ENCODE measurements at places on chromosomes 5 and 9.

- no peak for DNase-seq
These were observed 167.5 kb downstream of the CDK5RAP2 start for GRCh38 chr9:120412425-120412951.

- DNase-seq, result no peak
These were observed 130.8 kb downstream of the MUSK start for GRCh38 chr9:110799396-110799795.

DNA sequence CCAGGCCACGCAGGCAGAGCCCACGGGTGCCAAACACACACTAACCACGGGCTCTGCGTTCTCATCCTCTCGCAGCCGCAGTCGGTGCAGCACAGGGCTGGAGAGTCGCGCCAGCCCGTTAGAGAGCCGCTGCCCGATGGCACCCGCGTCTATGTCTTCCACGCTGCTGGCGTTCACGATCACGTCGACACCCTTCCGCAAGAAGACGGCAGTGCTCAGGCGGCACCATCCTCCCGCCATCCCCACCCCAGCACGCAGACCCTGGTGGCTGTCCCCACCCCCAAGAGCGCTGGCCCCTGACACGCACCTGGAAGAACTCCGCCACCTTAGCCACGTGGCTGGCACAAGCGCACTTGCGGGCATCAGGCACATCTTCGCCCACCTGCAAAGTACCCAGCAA is 6.0 kb downstream of the DBN1 start:
- no peak for DNase-seq

DNA sequence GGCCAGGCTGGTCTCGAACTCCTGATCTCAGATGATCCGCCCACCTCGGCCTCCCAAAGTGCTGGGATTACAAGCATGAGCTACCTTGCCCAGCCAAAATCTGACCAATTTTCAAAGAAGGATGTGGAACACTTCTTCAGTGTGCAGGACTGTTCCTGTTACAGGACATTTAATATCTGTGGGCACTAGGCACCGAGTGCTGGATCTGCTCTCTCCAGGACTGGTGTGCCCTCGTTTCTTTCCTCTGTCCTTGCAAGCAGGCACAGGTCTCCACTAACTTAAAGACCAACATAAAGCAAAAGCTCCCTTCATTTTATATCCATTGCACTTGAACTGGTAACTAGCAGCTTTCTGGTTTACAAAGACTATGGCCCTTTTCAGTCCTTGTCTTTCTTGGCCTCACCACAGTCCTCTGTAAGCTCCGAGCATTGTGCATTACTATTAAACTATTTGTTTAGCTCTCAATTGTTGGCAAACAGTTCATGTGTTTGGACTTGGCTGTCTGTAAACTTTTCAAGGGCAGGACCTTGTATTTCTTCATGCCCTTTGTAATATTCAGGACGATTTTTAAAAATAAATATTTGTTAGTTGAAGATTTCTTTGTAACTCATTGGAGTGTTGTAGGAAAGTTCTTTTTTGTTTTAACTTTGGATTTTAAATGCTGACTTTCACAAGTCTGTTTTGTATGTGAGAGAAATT is 37.3 kb downstream of the ARHGEF28 start:
- DNase-seq, result no peak

- DNase-seq, result no peak
These were observed 4.5 kb downstream of the SLC36A1 start for GRCh38 chr5:151451626-151452520.

GRCh38 chr9:1219284-1219683 is 169.1 kb downstream of the DMRT2 start:
- no peak for DNase-seq

DNA sequence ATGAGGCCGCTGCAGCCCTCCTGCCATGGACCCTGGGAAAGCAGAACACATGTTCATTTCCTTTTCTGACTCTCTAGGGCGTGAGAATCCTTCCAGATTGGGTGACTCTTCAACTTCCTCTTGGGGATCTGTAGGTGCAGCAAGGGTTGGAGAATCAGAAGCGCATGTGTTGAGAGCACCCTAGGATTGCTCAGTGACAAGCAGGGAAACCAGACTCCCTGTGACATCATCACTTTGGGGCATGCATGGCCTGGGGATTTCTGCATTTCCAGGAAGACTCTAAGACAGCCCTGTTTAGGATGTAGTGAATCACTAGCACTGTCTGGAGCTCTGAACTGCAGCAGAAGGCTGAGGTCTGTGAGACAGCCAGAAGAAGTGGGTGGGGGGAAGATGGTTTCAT is 15.1 kb upstream of the LCP2 start:
- no peak for DNase-seq

DNA sequence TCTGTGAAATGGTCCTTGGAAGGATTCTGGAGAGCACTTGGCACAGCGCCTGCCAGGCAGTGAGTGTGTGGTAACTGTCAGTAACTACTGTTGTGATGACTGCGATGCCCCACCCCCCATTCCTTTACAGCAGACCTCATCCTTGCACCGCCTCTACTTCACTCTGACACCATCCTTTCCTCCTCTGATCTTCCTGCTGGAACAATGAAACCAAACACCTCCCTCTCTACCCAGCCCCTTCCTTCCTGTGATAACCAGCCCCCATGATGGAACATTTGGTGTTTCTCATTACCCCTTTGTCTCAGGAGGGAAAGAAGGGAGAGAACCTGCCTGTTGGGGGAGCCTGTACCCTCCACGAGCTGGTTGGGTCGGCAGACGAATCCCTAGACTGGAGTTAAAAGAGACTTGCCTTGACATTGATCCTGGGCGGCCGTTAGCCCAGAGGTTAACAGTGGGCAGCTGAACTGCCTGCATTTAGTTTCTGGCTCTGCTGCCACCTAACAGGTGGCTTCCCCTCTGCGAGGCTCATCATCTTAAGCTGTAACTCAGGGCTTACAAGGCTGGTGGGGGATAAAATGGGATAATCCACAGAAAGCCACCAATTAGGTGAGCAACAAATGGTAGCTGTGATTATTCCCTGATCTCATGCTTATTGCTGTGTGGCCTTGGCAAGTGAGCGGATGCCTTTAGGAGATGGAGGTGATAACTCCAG is 34.2 kb upstream of the GRPEL2 start:
- no peak for DNase-seq

DNA sequence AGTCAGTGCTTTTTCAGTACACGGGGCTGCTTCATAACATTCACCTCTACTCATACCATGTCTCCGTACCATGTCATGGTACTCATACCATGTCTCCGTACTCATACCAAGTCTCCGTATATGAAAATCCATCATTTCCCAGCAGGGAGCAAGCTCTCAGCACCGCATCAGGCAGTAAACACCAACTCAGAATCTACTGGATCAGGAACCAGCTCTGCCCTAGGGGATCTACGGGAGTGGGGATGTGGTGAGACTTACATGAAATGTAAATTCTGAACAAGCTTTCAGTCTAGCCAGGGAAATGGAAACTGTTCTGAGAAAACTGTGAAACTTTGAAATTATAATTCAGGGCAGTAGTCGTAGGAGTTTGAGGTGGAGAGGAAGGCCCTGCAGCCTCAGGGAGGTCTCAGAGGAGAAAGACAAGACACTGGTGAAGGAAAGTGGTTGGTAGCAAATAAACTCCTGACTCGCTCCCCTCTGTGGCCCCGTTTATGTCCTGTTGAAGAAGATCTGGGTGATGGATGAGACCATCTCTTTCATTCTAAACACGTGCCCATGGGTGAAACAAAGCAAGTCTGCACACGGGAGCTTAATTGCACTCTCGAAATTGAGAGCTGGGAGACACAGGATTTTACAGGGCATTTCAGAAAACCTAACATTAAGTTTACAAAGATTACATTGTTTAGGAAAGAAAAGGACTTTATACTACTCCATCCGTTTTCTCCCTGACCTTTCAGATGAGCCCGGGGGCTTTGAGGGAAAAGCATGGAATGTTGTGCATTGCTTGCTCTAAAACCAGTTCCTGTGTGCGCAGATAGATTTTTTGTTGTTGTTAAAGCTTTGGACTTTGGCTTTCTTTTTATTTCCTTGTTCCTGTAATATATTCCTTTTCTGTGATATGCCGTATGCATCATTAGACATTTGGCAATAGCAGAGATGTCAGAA is 26.8 kb downstream of the ACTBL2 start:
- no peak for DNase-seq

DNA sequence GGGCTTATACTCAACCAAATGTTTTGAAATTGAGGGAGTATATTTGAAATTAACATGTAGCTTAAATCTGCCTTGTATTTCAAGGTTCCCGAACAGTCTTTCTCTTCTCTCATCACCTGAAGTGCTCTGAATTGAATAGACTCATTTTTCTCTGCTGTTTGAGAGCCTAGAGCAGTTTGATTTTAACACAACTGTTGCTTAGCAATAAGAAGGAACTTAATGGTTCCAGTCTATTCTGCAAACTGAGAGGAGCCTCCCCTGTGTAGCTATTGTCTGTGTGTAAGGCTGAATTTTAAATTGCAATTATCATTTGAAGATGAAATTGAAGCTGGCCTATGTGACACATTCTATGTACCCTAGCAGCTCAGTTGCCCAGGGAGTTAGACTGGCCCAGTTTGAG is 87.1 kb upstream of the CKMT2 start:
- no peak for DNase-seq

DNA sequence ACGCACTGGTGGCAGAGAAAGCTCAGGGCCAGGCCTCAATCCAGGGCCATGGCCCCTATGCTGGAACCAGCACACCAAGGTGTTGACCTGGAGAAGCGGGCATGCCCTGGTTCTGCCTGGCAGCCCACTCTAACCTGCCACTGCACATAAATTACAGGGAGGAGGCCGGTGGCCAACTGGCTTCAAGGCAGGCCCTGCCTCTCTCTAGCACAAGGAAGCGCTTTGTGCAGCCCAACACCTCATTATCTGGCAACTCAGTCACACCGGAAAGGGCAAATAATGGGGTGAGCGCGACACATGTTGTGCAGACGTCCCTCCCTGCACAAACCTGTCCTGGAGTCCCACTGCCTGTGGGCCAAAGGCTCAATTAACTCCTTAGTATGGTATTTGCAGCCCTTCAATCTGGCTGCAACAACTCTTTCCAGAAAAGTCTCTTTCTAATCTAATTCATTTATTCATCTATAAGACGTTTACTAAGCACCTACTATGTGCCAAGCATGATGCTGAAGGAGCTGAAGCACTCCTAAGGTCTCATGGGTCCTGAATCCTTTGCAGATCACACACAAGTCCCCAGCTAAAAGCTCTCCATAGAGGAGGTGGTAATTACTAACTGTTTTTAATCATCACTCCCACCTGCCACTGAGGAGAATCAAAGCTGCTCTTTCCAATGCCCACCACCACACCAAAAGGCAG is 24.9 kb downstream of the SHB start:
- no peak for DNase-seq

GRCh38 chr9:97386265-97386633 is 25.6 kb upstream of the TDRD7 start:
- DNase-seq, result no peak

DNA sequence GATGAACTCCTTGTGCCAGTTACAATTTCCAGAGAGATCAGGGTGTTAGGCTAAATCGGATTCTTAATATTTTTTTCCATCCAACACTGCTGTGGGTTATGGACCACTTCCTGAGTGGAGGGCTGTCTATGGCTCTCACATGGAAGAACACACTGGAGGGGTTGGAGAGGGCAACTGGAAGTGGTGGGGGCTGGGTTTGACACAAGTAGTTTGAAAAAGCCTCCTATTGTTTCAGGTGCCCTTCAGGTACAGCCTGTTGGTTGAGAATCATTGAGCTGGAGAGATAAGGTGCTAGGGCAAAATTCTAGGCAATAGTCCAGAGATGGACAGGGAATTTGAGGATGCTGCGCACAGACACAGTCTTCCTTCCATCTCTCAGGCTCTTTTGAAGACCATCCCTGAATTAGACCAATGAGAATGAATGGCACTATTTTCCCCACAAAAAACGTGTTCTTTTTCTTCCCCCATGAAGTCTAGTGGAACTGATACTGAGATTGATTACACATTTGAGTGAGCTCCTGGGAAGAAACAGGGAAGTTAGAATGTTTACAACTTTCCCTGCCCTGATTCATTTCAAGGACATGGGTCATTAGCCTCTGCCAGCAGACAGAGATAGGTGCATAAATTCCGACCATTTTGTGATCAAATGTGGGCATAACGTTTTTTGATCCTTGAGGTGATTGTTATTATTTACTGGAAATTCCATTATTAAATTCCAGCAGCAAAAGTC is 87.7 kb downstream of the ACER2 start:
- DNase-seq, result no peak

- no peak for DNase-seq
These were observed 48.9 kb downstream of the SH3PXD2B start for GRCh38 chr5:172405226-172406107.

GRCh38 chr5:174990909-174991308 is 266.5 kb downstream of the MSX2 start:
- DNase-seq, result peak; percentile 64

- no peak for DNase-seq
These were observed 106.5 kb upstream of the OTULINL start for GRCh38 chr5:14475045-14475444.

- no peak for DNase-seq
These were observed 10.0 kb downstream of the HOMER1 start for GRCh38 chr5:79503794-79504495.

- DNase-seq, result no peak
These were observed 20.2 kb downstream of the ZBED3 start for GRCh38 chr5:77066823-77067442.

DNA sequence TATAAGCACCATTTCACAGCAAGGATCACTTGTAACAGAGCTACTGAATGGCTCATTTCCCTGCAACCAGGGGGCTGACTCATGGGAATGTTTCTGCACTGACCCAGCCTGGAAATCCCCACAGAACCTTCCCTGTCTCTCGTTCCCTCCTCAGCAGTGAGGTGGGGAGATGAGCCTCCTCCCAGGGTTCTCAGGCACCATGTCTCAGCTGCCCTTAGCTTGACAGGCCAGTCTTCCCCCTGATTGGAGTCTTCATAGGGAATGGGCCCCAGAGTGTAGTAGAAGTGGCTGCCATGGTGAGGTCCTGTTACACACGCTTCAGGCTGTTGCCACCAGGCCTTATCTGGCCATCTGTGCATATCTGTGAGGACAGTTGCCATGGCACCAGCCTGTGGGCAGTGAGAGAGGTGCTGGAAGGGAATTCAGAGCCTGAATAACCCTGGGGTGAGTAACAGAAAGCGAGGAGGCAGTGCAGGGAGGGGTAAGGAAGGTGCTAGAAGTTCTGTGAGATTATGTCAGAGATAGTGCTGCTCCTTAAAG is 324.4 kb downstream of the ENC1 start:
- DNase-seq, result no peak

DNA sequence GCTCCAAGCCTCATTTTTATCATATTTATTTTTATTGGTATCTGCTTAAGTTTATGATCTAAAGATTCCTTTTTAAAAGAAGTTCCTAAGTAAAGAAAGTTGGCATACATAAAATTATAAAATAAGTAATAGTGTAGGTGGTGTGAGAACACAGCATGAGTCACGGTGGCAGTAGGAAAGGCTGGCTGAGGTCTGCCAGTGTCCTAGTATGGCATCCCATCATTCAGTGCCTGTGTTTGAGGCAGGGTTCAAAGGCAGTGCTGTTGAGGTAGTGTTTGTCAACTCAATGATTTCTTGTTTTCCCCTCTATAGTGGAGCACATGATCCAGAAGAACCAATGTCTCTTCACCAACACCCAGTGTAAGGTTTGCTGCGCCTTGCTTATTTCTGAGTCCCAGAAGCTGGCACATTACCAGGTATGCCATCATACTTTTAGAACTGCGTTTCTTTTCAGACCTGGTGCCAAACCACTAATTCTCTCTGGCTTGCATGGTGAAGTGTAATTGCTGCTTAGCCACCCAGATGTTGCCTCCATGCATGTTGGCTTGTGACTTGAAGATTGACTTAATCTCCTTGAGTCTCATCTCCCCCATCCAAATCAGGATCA is 18.4 kb downstream of the ZNF346 start:
- DNase-seq, result no peak

Measured in left lobe of liver (tissue), 2 donors.